NCI-H226 (cell line): ENCODE measurements at places on chromosomes 5 and 9.

- no peak for DNase-seq
These were observed 167.3 kb downstream of the PJA2 start for GRCh38 chr5:109242518-109242917.

DNA sequence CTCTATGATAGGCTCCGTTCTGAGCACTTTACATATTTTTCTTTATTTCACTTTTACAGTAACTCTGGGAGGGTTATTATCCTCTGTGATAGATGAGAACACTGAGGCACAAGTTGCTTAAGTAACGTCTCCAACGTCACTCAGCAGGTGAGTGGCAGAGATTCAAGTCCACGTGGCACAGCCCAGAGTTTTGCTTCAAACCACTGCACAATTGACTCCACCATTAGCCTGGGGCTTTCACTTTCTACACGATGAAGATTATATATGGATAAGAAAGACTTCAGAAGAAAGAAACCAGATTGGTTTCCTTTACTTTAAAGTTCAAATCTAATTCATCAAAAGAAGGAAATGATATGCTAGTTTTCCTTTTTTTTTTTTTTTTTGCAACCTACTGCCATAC, 245.9 kb downstream of the SYK start:
- DNase-seq = no peak

DNA sequence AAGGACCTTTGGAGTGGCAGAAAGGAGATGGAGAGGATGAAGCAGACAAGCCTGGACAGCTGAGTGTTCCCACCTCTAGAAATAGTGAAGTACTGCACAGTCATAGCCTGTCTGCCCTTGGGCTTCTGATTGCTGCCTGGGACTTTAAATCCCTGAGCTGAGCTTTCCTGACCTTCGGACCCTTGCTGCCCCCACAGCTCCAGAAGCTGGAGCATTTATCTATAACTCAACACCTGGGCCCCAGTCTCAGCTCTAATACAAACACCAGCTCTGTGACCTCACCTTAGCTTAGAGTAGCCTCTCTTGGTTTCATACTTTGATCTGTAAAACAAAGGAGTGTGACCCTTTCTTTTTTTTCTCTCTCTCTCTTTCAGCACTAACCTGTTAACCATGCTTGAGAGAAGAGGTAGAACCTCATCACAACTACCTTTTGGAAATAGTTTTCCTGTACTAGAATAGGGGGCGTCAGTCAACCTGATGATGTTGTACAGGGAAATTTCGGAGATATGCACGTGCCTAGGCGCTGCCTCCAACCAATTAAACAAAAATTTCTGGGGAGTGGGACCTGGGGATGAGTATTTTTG, 25.4 kb upstream of the ELL2 start:
- no peak for DNase-seq

- DNase-seq = peak; percentile 54
These were observed 4.6 kb upstream of the SLC25A48 start for GRCh38 chr5:135829681-135830383.

DNA sequence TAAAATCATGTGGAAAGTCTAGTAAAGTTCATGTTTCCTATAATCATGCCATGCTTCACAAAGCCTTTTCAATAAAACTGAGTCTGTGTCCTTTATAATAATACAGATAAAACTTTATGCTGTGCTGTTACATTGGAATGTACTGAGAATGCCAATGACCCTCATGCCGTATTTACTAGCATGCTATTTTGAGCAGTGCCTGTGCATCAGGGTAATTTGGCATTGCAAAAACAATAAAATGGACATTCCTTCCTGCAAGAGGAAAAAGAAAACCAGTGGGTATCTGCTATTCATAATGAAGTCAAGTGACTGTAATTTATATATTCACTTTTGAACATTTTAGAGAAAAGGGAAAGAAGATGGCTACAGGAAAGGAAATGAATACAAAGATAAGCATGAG, 159.0 kb downstream of the PBX3 start:
- peak; percentile 32 for DNase-seq

GRCh38 chr5:142911775-142912174, 141.6 kb downstream of the ARHGAP26 start:
- DNase-seq = no peak

DNA sequence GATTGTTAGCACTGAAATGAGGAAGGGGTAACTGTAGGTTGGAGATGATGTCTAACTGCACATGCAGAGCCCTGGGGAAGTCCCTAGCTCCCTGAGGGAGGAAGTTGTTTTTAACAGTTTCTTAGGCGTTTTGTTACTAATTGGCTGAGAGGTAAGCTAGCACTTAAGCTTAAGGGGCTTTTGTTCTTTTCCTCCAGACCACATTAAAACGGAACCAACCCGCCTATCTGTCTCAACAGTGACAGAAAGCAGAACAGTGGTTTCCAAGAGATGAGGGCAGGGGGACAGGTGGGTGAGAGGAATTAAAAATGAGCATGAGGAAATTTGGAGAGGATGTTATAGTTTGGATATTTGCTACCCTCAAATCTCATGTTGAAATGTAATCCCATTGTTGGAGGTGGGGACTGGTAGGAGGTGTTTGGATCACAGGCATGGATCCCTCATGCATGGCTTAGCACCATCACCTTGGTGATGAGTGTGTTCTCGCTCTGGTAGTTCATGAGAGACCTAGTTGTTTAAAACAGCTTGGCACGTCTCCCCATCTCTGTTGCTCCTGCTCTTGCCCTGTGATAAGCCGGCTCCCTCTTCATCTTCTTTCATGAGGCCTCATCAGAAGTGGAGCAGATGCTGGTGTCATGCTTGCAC, 38.9 kb downstream of the LYRM7 start:
- no peak for DNase-seq
